ENCODE measurements at places on chromosomes 4 and X.
A peak's percentile ranks its signal among the peaks of the same experiment; 100 is the strongest.

GRCh38 chr4:13367244-13367643 lies 116.9 kb downstream of the RAB28 start:
- DNase-seq = peak; percentile 98

DNA sequence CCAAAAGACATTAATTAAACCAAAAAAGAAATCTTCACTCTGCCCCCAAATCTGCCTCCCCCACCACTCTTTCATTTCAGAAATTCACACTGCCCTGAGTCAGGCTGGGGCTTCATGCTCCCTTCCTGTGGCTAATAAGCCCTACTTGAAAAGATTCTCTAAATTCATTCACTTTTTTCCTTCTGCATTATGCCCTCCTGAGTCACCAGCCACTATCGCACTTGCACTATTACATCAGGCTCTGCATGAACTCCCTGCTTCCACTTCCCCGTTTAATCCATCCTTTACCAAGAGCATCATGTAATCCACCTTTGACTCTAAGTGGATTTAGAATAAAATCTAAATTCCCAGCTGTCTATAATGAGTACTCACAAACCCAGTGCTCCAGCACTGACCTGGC lies 295.4 kb upstream of the KLF3 start:
- DNase-seq = no peak

DNA sequence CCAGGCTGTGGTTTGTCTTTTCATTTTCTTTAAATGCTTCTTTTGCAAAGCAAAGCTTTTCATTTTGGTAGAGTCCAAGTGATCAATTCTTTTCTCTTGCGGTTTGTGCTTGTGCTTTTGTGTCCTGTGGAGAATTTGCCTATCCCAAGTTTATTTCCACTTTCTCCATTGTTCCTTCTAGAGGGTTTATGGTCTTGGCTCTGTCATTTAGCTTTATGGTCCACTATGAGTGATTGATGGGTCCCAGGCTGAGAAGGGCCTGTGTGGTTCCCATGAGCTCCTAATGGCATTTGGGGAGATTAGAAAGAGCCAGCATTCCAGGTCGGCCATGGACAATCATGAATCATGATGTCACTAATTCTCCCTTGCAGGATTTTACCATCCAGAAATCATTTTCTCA lies 86.5 kb downstream of the CPZ start:
- no peak for DNase-seq

GRCh38 chrX:132909643-132910042 lies 48.8 kb downstream of the HS6ST2 start:
- no peak for DNase-seq

Measured in NCI-H2029 treated with DMSO at 0.1 percent for 48 hours (cell line).